Naive thymus-derived CD4-positive, alpha-beta T cell (primary cell): ENCODE measurements at places on chromosomes 1 and 21.

- DNase-seq = no peak
Observed at GRCh38 chr1:54710434-54710833, 5.2 kb upstream of the TTC4 start.

- no peak for DNase-seq
Observed at GRCh38 chr1:101120868-101121267, 95.3 kb upstream of the DPH5 start.

DNA sequence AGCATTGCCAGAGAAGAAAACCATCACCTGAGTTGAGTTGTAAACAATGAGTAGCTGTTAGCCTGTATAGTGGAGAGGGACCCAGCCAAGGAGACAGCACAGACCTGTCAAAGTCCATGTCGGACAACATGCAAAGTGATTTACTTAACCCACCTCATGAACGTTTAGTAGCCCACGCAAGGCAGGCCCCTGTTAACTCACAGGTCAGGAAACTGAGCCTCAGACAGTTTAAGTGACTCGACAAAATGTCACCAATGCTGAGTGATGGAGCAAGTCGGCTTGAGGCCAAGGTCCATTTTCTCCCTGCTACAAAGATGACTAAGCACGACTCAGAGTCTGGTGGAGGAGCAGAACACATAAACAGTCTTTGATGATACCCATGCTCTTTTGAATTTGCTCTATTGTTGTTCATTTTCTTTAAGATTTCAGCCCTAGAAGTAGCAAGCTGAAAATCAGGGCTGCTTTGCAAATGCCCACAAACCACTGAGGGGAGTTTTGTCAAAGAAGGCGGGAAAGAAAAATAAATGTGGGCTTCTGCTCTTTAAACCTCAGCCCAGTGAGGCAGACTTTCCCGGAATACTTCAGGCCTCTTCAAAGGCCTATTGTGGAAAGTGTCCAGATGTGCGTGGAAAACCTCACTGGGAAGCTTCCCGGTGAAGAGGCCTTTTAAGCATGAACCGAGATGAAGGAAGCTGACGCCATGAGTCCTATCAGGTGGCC is 83.8 kb upstream of the HOOK1 start:
- DNase-seq = no peak

DNA sequence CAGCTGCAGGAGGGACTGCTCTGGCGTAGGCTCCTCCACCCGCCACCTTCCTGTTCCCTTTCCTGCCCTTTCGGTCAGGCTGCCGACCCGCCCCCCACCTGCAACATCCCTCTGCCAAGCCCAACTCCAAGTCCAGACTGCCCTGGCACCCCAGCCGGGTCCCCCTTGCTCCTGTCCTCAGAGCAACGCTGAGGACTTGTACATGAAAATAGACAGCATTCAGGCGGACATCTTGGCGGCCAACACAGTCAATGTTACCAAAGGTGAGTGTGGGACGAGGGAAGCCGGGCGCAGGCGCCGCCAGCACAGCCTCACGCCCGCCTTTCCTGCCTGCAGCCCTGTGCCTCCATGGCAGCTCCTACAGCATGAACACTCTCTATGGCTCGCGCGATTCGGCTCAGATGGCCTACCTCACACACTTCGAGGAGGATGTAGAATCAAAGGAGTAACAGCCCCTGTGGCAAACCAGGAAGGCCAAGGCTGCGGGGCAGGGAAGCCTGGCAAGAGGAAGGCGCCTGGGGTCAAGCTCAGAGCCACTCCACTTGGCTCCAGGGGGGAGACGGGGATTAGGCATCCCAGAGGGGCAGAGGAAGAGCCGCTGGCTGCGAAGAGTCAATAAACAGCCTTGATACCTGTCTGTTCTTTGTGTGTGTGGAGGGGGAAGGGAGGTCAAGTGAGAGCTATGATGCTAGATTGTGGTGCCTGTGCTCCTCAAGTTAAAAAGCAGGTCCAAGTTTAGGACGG is 5.8 kb downstream of the RNU5D-1 start:
- no peak for DNase-seq

- DNase-seq = no peak
Observed at GRCh38 chr21:26851109-26851944, 6.1 kb upstream of the ADAMTS1 start.

DNA sequence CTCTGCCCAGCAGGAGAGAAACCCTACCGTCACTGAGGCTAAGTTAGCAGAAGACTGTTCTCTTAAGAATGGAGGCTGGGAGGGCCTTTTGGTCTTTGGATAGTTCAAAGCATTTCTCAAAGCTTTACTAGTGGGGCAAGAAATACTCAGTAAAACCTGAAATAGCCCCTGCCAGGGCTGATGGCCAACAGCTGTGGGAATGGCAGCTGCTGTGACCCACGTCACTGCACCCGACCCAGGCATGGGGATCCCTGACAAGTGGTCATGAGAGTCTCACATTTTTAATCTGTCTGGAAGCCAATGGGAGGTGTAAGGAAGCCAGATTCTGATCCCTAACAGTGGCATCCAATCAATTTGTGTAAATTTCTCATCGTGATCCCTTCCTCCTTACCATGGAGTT is 44.5 kb upstream of the ENAH start:
- DNase-seq = no peak

GRCh38 chr1:209988706-209989105 is 50.7 kb downstream of the SYT14 start:
- no peak for DNase-seq

DNA sequence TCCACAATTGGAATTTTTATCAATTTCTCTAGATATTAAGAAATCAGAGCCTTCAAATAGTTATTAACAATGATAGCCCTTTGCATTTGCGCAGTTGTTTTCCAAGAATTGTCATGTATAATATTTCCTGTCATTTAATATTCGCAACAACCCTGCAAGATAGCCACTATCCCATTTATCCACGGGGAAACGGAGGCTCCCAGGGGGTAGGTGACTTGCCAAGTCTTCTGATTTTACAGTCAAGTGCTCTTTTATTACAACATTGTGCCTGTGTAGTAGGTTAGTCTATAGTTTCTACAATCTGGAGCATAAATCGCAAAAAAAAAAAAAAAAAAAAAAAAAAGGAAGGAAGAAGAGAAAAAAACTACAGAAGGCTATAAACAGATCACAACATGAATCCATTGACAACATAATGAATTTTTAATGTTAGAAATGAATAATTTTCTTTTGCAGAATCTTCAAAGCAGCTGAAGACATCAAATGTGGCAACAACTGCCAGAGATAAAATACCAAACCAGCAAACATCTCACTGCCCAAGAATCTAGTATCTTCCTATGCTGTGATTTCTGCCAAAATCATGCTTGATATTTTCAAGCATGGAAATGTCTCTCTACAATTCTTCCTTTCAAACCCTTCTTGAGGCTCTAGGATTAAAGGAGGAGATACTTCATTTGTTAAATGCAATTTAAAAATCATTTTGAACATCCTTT is 125.5 kb downstream of the PTPN14 start:
- no peak for DNase-seq

DNA sequence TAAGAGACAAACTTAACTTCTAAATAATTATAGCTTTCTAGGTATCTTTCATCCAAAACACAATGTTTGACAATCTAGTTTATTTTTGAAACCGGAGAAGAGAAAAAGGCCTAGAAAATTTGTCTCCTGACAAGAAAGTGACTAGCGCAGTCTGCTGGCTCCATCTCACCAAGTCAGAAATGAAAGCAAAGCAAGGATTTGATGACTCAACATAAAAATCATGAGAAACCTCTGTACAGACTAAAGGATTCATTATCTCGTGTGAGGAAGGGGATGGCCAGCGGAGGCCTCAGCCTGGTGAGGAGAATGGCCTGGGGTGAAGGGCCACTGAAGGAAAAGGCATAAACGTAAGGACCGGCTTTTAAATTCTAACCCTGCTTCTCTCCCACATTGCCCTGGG is 20.0 kb upstream of the TSNAX start:
- DNase-seq = no peak
